Activated CD4-positive, alpha-beta T cell treated with anti-CD3 and anti-CD28 coated beads, Interleukin-2, amount 10 ng/mL, durations not matched to agents 7 days and 5 days (primary cell): ENCODE measurements at places on chromosomes 5 and 9. TPM values are rescaled to one million over a fixed set of nuclear protein-coding genes. Genes with fewer than 3 reads are reported as not detected.

The KLHL9 gene
- 20.9 TPM for total RNA-seq

DNA sequence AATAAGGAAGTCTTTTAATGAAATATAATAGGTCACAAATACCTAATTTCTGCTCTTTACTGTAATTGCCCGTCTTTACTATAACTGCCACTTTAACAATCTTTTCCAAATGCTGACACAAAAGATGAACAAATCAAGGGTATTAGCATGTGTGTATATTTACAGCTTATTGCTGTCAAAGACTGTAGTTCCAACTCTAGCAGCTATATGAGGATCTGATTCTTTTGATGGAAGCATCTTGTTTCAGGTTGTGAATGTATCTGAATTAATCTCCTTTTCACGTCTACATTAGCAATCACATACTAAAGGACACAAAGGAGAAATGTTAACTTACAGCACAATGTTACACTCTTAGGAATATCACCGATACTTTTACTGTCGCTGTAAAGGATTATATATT is 27.9 kb downstream of the RFX3 start:
- peaks cover 9% of the 10 kb centered on the region for H3K4me1 ChIP-seq
- H3K4me3 ChIP-seq, result no peak overlapping the region
- H3K27me3 ChIP-seq, result no peaks in the 10 kb centered on the region
- no peak for DNase-seq
- H3K36me3 ChIP-seq, result peaks cover 13% of the 10 kb centered on the region
- H3K27ac ChIP-seq, result no peak overlapping the region

- no peaks in the 10 kb centered on the region for H3K4me1 ChIP-seq
- no peaks in the 10 kb centered on the region for H3K36me3 ChIP-seq
- no peak for DNase-seq
- H3K27me3 ChIP-seq, result peaks cover 9% of the 10 kb centered on the region
- H3K27ac ChIP-seq, result no peak overlapping the region
Observed at GRCh38 chr5:74342948-74343682, 297.4 kb downstream of the ENC1 start.

GRCh38 chr9:136762915-136763648 is 1.2 kb downstream of the LCN15 start:
- peaks cover 6% of the 10 kb centered on the region for H3K27me3 ChIP-seq
- no peak overlapping the region for H3K4me3 ChIP-seq
- no peaks in the 10 kb centered on the region for H3K36me3 ChIP-seq
- peak; percentile 43 for DNase-seq

- H3K27ac ChIP-seq, result no peak overlapping the region
- no peak overlapping the region for H3K4me3 ChIP-seq
- no peaks in the 10 kb centered on the region for H3K4me1 ChIP-seq
Observed at GRCh38 chr9:128611600-128612394, 44.9 kb downstream of the DYNC2I2 start.

- H3K27ac ChIP-seq, result no peak overlapping the region
- no peaks in the 10 kb centered on the region for H3K36me3 ChIP-seq
- no peak for DNase-seq
- peaks cover 2% of the 10 kb centered on the region for H3K4me1 ChIP-seq
Observed at GRCh38 chr5:91514400-91514799, 131.3 kb upstream of the ARRDC3 start.
